Fibroblast of skin of right biceps (primary cell): ENCODE measurements at places on chromosomes 1 and 21.

DNA sequence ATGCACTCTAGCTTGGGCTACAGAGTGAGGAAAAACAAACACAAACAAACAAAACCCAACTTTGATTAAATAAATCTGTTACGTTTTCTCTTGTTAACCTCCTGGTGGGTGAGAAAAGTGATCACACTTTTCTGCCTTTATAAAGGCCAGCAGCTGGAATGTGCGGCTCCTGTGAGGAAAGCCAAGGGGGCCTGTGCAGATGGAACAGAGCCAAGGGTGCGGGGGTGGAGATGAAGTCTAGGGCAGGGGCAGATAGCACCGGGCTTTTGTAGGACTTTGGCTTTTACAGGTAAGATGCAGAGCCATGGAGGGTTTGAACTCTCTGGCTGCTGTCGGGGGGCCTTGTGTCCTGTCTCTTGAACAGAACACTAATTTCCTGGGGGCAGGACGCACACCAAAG is 40.7 kb upstream of the GPR37L1 start:
- no peak for DNase-seq

GRCh38 chr1:41013796-41014195 is 7.7 kb downstream of the SLFNL1 start:
- DNase-seq = no peak

- peak; percentile 46 for DNase-seq
Measured at GRCh38 chr1:230191079-230191804, 124.2 kb downstream of the GALNT2 start.

GRCh38 chr1:4653328-4653660 is 1.1 kb upstream of the AJAP1 start:
- DNase-seq = no peak

GRCh38 chr1:9080705-9081291 is 11.4 kb upstream of the SLC2A5 start:
- DNase-seq = peak; percentile 14

- peak; percentile 6 for DNase-seq
Measured at GRCh38 chr1:111441573-111442192, 7.4 kb downstream of the WDR77 start.

- peak; percentile 84 for DNase-seq
Measured at GRCh38 chr21:35475009-35475408, 425.9 kb upstream of the RUNX1 start.
